ENCODE measurements at places on chromosomes 4 and X.

- no peak for DNase-seq
These were observed 1051.4 kb upstream of the PRKX start for GRCh38 chrX:4764888-4765287.

DNA sequence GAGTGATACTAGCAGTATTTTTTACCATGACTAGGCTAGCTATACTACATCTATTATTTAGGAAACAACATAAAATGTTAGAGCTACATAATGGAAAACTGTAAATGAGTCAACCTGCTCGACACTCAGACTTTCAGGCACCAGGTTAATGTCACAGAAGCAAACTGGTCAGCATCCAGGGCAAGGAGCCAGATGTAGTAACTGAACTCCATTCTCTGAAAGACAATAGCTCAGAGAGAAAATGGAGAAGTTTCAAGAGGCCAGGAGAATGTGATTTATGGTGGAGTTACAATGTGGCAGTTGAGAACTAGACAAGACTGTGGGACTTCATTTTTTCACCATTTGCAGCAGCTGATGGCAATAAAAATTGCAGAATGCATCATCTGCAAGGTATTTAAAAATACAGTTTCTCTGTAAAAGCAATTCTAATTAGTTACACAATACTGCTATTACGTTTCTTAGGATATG, 342.7 kb upstream of the PABPC4L start:
- peak; percentile 15 for DNase-seq

- DNase-seq = no peak
These were observed 47.4 kb downstream of the SMIM14 start for GRCh38 chr4:39591290-39591689.

GRCh38 chr4:7461230-7461629, 26.5 kb upstream of the PSAPL1 start:
- no peak for DNase-seq

DNA sequence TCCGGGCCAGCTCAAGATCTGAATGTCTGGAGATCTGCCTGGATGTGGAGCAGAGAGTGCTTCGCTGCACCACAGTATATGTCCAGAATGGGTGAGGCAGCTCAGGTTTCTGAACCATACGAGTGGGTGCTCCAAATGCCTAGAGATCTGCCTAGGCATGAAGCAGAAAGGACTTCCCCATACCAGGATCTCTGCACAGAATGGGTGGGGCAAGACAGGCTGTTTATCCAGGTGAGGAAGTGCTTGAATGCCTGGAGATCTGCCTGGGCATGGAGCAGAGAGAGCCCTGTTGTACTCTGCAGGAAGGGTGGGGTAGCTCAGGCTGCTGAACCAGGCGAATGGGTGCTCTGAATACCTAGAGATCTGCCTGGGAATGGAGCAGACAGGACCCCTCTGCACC, 45.4 kb upstream of the MAGEC2 start:
- DNase-seq = no peak

- no peak for DNase-seq
These were observed 12.2 kb upstream of the FGF2 start for GRCh38 chr4:122814426-122814825.

DNA sequence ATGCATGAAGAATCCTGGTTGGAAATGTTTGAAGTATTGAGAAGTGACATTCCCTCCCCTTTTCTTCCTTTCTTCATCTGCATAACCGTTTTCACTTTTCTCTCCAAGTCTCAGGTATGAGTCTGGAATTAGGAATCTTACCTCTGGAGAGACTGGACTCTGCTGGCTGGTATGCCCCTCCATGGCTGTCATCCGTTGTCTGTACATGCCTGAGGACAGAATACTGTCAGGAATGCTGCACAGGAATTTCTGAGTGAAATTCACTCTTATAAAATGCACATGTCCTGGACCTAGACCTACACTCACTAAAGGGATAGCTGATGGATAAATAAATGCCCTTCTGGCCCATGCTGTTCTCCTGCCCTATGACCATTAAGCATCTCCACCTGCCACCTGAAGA, 179.5 kb downstream of the MSN start:
- DNase-seq = no peak

- no peak for DNase-seq
These were observed 22.4 kb downstream of the MAP7D3 start for GRCh38 chrX:136228839-136229207.

- no peak for DNase-seq
These were observed 77.1 kb upstream of the NDST4 start for GRCh38 chr4:115190529-115190928.

- DNase-seq = no peak
These were observed 98.2 kb upstream of the FAM9B start for GRCh38 chrX:9132036-9132638.

DNA sequence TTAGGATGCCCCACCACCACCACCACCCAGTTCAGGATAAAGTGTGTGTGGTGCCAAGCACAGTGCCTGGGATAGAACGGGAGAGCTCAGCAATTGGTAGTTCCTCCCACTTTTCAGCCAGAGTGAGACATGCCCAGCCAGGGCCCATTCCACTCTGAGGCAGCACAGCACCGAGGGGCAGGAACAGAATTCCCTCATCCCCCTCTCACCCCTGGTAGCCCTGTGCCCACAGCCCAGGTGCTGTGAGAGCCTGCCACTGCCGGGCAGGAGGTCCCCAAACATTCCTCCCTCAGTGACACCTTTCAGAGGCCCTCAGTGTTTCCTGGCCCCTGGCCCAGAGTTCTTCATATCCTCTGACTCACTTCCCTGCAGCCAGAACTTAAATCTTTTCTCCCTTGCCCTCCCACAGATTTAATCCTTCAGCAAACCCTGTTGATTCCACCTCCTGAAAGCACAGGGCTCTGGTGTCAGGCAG, 8.1 kb downstream of the RIPPLY1 start:
- DNase-seq = no peak

- DNase-seq = no peak
These were observed 48.5 kb downstream of the APOOL start for GRCh38 chrX:85052205-85052604.

GRCh38 chr4:145773581-145774234, 93.8 kb downstream of the C4orf51 start:
- no peak for DNase-seq

DNA sequence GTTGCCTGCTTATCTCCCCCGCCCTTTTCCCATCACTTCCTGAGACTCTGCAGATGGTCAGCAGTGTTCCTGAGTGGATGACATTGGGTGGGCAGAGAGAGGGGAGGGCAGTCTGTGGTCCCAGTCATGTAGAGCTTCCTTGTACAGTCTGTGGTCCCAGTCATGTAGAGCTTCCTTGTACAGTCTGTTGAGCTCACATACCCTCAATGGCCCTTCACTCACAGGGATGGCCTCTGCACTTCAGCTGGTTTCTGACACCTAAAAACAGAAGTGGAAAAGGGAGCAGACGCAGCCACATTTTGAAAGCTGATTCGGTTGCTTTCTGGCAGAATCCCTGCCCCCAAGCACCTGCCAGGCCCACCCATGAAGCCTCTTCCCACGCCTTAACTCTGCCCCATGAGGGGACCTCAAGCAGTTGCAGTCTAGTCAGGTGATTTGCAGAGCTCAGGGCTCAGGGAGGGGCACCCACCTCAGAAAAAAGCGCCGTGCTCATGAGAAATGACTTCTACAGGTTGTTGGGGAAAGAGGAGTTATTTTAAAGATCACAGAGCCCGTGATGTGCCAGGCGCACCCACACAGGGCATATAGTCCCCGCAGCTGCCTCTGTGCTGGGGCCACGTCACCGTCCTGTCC, 3.6 kb upstream of the TMEM271 start:
- no peak for DNase-seq

DNA sequence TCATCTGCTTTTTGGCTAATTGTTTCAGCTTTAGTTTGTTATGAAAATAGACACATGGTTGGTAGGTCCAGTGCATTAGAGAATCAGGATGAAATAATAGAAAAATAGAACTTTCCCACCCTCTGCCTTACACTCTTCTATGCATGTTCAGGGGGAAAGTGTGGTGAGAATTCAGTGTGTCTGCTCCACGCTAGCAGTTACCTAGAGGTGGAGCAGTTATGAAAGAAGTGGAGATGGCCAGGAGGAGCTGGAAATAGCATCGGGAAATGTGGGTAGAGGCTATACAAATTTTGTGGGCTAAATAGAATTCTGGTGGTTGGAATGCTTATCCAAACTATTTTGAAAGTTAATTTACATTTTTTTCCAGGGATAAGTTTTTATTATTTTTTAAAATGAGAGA, 91.4 kb upstream of the MAD2L1 start:
- no peak for DNase-seq

DNA sequence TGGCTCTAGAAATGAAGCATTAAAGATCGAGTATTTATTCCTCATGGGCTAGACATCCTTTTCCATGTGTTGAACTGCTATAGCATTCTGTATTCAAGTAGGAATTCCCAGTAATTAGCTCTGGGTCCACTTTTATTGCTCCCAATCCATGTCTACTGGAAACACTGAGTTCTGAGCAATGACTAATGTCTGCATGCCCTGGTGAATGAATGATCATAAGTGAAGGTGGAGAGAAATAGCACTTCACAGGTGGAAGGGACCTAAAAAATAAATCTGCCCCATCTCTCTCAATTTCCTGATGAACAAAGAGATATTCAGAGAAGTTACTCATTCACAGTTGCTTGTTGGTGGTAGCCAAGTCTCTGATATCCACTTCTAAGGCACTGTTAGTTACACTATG, 34.6 kb upstream of the CXCL8 start:
- DNase-seq = no peak

GRCh38 chr4:95431678-95432077, 117.1 kb downstream of the UNC5C start:
- no peak for DNase-seq

DNA sequence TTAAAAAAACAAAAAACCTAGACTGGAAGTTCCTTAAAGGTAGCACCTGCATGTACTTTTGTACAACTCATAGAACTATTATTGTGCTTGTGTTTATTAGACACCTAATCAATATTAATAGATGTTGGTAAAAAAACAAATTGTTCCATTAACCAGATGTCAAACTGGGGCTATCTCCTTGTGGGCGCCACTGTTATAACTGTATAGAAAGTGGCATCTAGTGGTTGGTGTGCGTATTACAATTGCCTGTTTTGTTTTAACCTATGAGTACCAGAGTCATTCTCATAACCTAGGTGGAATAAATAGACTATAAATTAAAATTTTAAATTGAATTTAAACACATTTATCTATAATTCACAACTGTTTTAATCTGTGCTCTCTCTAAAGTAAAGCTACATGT, 97.4 kb downstream of the COL4A5 start:
- DNase-seq = peak; percentile 50

- peak; percentile 25 for DNase-seq
These were observed 206.2 kb downstream of the TENM3 start for GRCh38 chr4:182449186-182449929.

DNA sequence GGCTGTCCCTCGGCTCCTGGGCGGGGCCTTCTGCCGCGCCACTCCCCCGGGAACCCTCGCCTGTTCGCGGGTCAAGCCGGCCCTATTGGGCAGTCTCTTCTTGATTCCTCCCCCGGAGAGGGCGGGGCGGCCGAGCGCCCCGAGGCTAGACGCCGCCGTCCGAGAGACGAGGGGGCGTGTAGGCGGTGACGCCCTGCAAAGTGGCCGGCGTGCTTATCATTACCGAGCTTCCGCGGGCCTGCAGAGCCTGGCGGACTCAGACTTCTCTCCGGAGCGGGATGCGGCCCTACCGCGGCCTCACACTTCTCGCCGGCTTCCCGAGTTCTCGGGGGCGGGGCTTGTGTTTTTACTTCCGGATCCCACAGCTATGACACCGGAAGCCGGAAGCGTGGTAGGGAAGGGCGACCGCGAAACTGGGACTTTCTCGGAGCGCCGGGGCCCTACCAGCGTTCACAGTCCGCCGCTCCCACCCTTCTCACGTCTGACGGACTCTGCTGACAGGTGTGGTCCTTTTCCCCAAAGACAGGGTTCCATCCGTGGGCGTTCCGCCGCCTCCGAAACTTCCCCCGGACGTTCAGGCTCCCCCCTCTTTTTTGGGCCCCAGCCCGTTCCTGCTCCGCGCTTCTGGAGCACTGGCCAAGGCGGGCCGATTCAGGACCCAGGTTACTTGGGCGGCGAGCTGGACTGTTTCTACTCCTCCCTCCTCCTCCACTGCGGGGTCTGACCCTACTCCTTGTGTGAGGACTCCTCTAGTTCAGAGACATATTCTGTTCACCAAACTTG, at the start of gene IKBKG:
Gene IKBKG, plus strand, starts transcription at position 376 of the 783 bp plus-strand sequence. CDS start 4,383 bp downstream, outside the sequence.
- peak; percentile 96 for DNase-seq

GRCh38 chr4:74117024-74117534, 18.1 kb upstream of the CXCL2 start:
- no peak for DNase-seq

GRCh38 chrX:50049228-50049627, 126.8 kb downstream of the CLCN5 start:
- DNase-seq = no peak

DNA sequence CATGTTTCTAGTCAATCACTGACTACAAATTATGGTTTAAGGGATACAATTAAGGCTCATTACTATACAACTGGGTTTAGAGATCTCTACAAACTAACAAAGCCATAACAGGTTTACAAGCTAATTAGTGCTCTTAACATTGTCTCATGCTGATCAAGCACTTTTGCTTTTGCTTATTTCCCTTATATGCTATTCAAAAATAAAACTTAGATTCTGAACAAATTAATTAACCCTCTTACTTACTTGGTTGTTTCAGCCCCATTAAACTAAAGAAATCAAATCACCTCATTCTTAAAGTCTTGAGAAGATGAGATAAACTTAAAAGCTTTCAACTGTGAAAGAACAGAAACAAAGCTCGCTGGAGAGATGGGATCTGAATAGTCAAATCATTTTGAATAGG, 2024.5 kb upstream of the ADGRL3 start:
- no peak for DNase-seq

GRCh38 chr4:14069886-14070285, 442.4 kb upstream of the BOD1L1 start:
- no peak for DNase-seq

GRCh38 chr4:182847576-182848450, 69.4 kb downstream of the DCTD start:
- no peak for DNase-seq

- DNase-seq = no peak
These were observed 4.6 kb upstream of the ERCC6L start for GRCh38 chrX:72243472-72243871.

- no peak for DNase-seq
These were observed 116.6 kb downstream of the ATXN3L start for GRCh38 chrX:13203271-13203670.

GRCh38 chr4:86831262-86832130, 17.7 kb downstream of the SLC10A6 start:
- peak; percentile 36 for DNase-seq

- DNase-seq = no peak
These were observed 508.7 kb upstream of the HTR2C start for GRCh38 chrX:114075073-114075673.

- no peak for DNase-seq
These were observed 9.5 kb downstream of the HHIP start for GRCh38 chr4:144655491-144655890.

- DNase-seq = peak; percentile 15
These were observed 80.8 kb upstream of the IQCM start for GRCh38 chr4:149896432-149896831.

DNA sequence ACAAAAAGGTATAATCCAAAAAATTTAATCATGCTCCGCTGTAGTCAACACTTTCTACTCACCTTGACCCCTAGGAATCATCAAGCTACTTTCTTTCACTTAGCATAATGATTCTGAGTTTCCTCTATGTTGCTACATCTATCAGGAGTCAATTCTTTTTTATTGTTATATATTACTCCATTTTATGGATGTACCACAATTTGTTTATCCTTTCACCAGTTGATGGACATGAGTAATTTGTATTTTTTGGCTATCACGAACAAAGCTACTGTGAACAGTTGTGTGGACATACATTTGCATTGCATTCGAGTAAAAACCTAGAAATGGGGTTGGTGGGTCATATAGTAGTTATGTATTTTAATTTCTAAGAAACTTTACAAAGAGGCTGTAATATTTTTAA, 102.9 kb downstream of the PRSS12 start:
- no peak for DNase-seq

Measured in HEK293T (cell line).